ENCODE measurements at places on chromosomes 11 and 22. TPM values are rescaled to one million over a fixed set of nuclear protein-coding genes. Genes with fewer than 3 reads are reported as not detected.

- no peak for DNase-seq
- H3K4me1 ChIP-seq: no peaks in the 10 kb centered on the region
- H3K4me3 ChIP-seq: no peak overlapping the region
- H3K27me3 ChIP-seq: no peaks in the 10 kb centered on the region
Observed at GRCh38 chr11:71555508-71555907, 7.3 kb downstream of the KRTAP5-9 start.

GRCh38 chr11:1761110-1761856, 2.4 kb downstream of the CTSD start:
- peak overlapping the region; percentile 74 for H3K4me3 ChIP-seq
- H3K27ac ChIP-seq: peak overlapping the region; percentile 95
- H3K36me3 ChIP-seq: peaks cover 2% of the 10 kb centered on the region
- H3K4me1 ChIP-seq: peaks cover 68% of the 10 kb centered on the region
- no peak for DNase-seq
- no peaks in the 10 kb centered on the region for H3K27me3 ChIP-seq

DNA sequence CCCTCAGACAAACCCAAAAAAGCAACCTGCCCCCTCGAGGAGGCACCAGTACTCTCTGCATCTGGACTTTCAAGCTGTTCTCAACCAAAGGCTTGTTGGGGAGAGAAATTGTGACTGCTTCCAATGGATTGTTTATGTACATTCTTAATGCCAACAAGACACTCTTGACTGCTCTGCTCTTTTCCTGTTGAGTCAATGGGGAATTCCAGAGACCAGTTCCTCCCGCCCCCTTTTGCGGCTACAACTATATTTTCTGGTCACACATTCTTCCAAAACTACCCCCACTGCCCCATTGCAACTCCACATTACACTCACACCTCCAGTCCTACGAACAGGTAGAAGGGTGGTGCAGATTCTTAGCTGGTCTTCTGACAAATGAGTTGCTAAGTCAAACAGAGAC, 187.0 kb downstream of the DSCAML1 start:
- no peaks in the 10 kb centered on the region for H3K36me3 ChIP-seq
- H3K27me3 ChIP-seq: no peaks in the 10 kb centered on the region
- DNase-seq: no peak
- H3K4me3 ChIP-seq: no peak overlapping the region
- H3K27ac ChIP-seq: no peak overlapping the region

GRCh38 chr11:47566149-47566698, 825 bp downstream of the PTPMT1 start:
- H3K4me1 ChIP-seq: no peaks in the 10 kb centered on the region
- no peak overlapping the region for H3K27ac ChIP-seq
- peak overlapping the region; percentile 87 for H3K4me3 ChIP-seq
- no peaks in the 10 kb centered on the region for H3K27me3 ChIP-seq

DNA sequence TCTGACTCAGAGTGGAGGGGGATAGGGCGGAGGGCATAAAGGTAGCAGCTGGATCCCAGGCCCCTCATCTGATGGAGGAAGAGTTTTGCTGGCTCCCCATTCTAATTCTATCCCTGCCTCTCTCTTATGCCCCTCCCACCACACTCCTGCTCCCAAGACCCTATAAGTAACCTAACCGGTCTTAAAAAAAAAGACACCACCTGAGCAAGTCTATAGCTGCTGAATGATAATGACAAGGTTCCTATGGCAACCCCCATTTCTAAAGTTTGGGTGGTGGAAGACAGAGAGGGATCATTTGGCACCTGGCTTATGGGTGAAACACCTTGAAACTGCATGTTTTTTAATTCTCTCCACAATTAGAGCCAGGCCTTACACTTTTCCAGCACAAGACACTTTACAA, 69.6 kb downstream of the LARGE1 start:
- no peak overlapping the region for H3K4me3 ChIP-seq
- DNase-seq: no peak
- H3K4me1 ChIP-seq: peaks cover 4% of the 10 kb centered on the region
- H3K36me3 ChIP-seq: no peaks in the 10 kb centered on the region
- H3K27ac ChIP-seq: no peak overlapping the region

DNA sequence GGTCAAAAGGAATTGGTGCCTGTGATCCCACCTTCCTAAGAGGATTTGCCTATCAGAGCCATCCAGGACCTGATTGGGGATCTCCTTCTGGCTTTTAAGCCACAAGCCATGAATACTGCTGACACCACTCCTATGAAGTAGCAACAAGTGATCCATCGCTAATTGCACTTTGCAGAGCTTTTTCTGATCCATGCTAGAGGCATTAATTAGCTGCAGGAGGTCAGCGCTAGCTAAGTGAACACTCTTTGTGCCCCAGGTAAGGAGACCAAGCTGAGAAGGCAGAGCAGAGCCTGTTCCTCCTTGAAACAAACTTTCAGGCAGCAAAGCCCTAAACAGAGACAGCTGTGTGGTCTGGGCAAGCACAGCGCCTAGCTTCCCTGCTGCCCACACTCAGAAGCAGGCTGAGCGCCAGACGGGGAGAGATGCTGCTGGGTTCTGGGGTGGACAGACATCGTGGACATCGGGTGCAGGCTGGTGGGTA, 122.2 kb downstream of the ABTB2 start:
- DNase-seq: no peak
- no peak overlapping the region for H3K4me3 ChIP-seq
- no peaks in the 10 kb centered on the region for H3K4me1 ChIP-seq
- H3K27ac ChIP-seq: no peak overlapping the region
- no peaks in the 10 kb centered on the region for H3K27me3 ChIP-seq

DNA sequence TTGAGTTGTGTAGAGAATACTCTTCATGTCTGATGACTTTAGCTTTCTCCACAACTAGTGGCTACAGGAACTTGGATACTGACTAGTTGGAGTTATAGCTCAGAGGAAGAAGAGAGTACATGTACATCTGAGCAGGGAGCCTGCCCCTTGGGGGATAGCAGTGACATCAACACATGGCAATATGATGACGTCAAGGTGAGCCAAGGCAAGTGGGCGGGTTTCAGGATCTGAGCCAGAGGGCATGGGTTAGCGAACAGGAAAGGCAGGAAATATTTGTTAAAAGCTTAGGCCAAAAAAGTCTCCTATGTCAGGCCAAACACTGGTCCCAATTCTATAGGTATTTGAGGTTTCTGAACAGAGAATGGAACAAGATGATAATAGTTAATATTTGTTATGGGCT, 42.0 kb upstream of the HORMAD2 start:
- no peaks in the 10 kb centered on the region for H3K36me3 ChIP-seq
- H3K4me1 ChIP-seq: peaks cover 6% of the 10 kb centered on the region
- H3K27ac ChIP-seq: no peak overlapping the region

GRCh38 chr11:88484873-88485621, 147.5 kb upstream of the CTSC start:
- no peaks in the 10 kb centered on the region for H3K4me1 ChIP-seq
- no peak overlapping the region for H3K4me3 ChIP-seq
- H3K36me3 ChIP-seq: no peaks in the 10 kb centered on the region
- H3K27me3 ChIP-seq: no peaks in the 10 kb centered on the region
- DNase-seq: no peak

GRCh38 chr11:69294571-69295078, 670 bp downstream of the MYEOV start:
- peaks cover 31% of the 10 kb centered on the region for H3K4me1 ChIP-seq
- H3K36me3 ChIP-seq: no peaks in the 10 kb centered on the region
- peak; percentile 50 for DNase-seq
- no peaks in the 10 kb centered on the region for H3K27me3 ChIP-seq
- no peak overlapping the region for H3K27ac ChIP-seq
- no peak overlapping the region for H3K4me3 ChIP-seq

- H3K27me3 ChIP-seq: no peaks in the 10 kb centered on the region
- DNase-seq: no peak
- no peaks in the 10 kb centered on the region for H3K36me3 ChIP-seq
- H3K27ac ChIP-seq: peak overlapping the region; percentile 58
- no peak overlapping the region for H3K4me3 ChIP-seq
- H3K4me1 ChIP-seq: no peaks in the 10 kb centered on the region
Observed at GRCh38 chr11:93219440-93219839, 21.6 kb upstream of the SLC36A4 start.

GRCh38 chr11:6307876-6308275, 12.4 kb downstream of the CAVIN3 start:
- H3K4me3 ChIP-seq: no peak overlapping the region
- H3K27me3 ChIP-seq: no peaks in the 10 kb centered on the region
- H3K27ac ChIP-seq: no peak overlapping the region
- no peak for DNase-seq

GRCh38 chr22:17807086-17807485, 32.8 kb upstream of the BID start:
- no peak for DNase-seq
- H3K36me3 ChIP-seq: peaks cover 18% of the 10 kb centered on the region
- peaks cover 16% of the 10 kb centered on the region for H3K4me1 ChIP-seq
- no peaks in the 10 kb centered on the region for H3K27me3 ChIP-seq

DNA sequence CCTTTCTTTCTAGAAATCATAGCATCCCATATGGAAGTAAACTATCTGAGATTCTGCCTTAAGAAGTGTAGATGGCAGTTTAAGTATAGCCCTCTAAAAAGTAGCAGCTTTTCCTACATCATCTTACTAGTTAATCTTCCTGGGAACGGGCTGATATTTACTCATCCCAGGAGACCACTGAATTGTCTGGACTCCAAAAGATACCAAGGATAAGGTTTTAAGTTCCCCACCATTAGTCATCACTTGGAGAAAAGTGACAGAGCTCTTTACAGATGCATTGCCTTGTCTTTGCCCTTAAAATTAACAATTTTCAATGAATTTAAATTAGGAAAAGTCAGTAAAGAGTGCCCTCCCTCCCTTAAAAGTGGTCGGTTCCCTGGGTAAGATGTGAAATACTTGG, 129.5 kb downstream of the MAML2 start:
- H3K36me3 ChIP-seq: no peaks in the 10 kb centered on the region
- peak; percentile 68 for DNase-seq
- no peaks in the 10 kb centered on the region for H3K27me3 ChIP-seq
- H3K27ac ChIP-seq: peak overlapping the region; percentile 51

GRCh38 chr11:27111896-27112295, 71.3 kb downstream of the BBOX1 start:
- no peaks in the 10 kb centered on the region for H3K4me1 ChIP-seq
- H3K36me3 ChIP-seq: no peaks in the 10 kb centered on the region
- no peaks in the 10 kb centered on the region for H3K27me3 ChIP-seq
- no peak overlapping the region for H3K27ac ChIP-seq

- H3K36me3 ChIP-seq: no peaks in the 10 kb centered on the region
- H3K4me1 ChIP-seq: no peaks in the 10 kb centered on the region
- no peak for DNase-seq
- H3K27me3 ChIP-seq: no peaks in the 10 kb centered on the region
- no peak overlapping the region for H3K4me3 ChIP-seq
Observed at GRCh38 chr11:103051981-103052380, 40.0 kb downstream of the DCUN1D5 start.

- no peak overlapping the region for H3K4me3 ChIP-seq
- H3K36me3 ChIP-seq: no peaks in the 10 kb centered on the region
- H3K27ac ChIP-seq: no peak overlapping the region
- peak; percentile 78 for DNase-seq
Observed at GRCh38 chr22:35231585-35232084, 25.7 kb upstream of the HMGXB4 start.

GRCh38 chr11:117529816-117530215, 202.2 kb downstream of the CEP164 start:
- H3K27me3 ChIP-seq: no peaks in the 10 kb centered on the region
- H3K27ac ChIP-seq: no peak overlapping the region
- no peak for DNase-seq
- H3K4me3 ChIP-seq: no peak overlapping the region
- H3K36me3 ChIP-seq: no peaks in the 10 kb centered on the region

DNA sequence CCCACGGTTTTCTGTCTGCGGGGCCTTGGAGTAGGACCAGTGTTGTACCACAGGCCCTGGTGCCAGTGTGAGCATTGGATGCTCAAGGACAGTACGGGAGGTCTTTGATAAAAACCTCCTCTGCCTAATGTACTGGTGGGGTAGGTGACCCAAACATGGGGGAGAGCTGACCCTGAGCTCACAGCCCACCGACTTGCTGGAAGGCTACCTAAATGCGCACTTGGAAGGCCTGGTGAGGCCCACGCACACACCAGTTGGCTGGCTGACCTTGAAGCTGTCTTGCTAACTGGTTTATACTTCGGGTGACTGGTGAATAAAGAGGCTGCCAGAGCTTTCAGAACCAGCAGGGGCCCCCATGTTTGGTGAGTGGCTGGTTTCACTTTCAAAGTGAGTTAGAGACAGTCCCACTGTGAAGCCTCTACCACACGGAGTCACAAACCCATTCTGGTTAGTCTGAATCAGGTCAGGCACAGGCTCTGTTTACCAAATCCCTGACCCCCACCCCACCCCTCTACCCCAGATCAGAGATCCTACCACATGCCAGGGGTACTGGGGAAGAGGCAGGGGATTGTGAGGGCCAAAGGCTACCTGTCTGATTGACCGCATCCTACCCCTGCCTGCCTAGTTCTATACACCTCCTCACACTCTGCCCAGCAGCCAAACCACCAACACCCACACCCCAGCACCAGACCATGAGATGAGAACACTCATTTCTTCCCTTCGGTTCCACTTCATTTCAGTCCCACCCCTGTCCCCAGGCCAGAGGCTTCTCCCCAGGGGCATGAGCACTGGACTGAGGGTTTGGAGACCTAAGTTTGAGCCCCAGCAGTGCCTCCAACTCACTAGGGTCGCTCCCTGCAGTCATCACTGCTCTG, 12.7 kb upstream of the IL2RB start:
- H3K4me3 ChIP-seq: no peak overlapping the region
- H3K27ac ChIP-seq: no peak overlapping the region
- H3K27me3 ChIP-seq: no peaks in the 10 kb centered on the region
- H3K36me3 ChIP-seq: no peaks in the 10 kb centered on the region
- no peak for DNase-seq

GRCh38 chr11:113474362-113475159, 637 bp downstream of the DRD2 start:
- H3K27ac ChIP-seq: no peak overlapping the region
- no peaks in the 10 kb centered on the region for H3K36me3 ChIP-seq
- H3K4me3 ChIP-seq: no peak overlapping the region
- DNase-seq: peak; percentile 97
- H3K27me3 ChIP-seq: peaks cover 9% of the 10 kb centered on the region

GRCh38 chr11:16474659-16475058, 118.3 kb upstream of the SOX6 start:
- H3K36me3 ChIP-seq: no peaks in the 10 kb centered on the region
- no peak for DNase-seq
- H3K4me1 ChIP-seq: no peaks in the 10 kb centered on the region

DNA sequence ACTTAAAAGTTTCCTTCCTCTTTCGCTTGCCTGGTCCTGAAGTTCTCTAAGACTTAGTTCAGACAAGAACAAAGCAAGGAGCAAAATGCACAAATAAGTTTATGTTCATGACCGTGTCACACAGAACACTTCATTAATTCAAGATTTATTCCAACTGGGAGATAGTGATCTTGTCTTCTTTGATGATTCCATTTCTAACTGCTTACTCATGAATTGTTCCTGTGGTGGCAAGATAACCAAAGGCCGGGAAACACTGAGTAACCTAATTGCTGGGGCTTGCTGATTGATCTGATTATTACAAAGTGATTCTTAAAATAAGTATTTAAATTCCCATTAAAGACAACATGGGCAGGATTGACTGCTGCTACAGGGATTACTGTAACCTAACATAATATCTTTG, 1462.9 kb upstream of the RAG2 start:
- no peak overlapping the region for H3K4me3 ChIP-seq
- H3K27ac ChIP-seq: no peak overlapping the region

Gene C22orf31
- not detected for total RNA-seq

Gene COPB1
- total RNA-seq: 92.3 TPM

Gene FGF3
- not detected for total RNA-seq

Gene HOATZ
- total RNA-seq: not detected

Gene RCOR2
- total RNA-seq: 0.76 TPM

Gene SDF2L1
- total RNA-seq: 56.1 TPM

Gene NCR3LG1
- 4.5 TPM for total RNA-seq

Gene TRIM6
- 6.5 TPM for total RNA-seq

Gene KCNK4
- total RNA-seq: not detected

All from kidney (tissue), 22 donors.